ENCODE measurements at places on chromosomes 12 and 14. TPM values are rescaled to one million over a fixed set of nuclear protein-coding genes. Genes with fewer than 3 reads are reported as not detected.

GRCh38 chr14:80164991-80165721, 46.1 kb downstream of the DIO2 start:
- DNase-seq, result peak; percentile 73

Gene CLEC2A
- polyA plus RNA-seq, result not detected

DNA sequence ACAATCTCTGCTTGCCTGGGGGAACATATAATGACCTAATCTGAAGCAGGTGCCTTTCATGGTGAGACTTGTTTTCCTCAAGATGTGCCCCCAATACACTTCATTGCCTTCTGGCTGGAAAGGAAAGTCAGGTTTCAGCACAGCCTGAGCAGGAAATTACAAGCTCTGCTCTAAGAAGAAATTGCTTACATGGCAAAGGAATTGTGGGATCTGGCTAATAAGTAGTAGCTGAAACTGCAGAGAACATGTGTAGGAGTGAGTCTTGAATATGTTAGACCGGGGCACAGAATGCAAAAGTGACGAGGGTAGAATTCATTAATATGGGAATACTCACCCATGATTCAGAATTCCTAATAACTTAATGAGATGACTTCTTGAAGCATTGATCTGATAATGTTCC, 6.3 kb upstream of the CFAP54 start:
- peak; percentile 53 for DNase-seq

GRCh38 chr12:79933532-79934264, 1.2 kb downstream of the PPP1R12A start:
- DNase-seq, result peak; percentile 22

Gene BEGAIN
- polyA plus RNA-seq, result 0.45 TPM

DNA sequence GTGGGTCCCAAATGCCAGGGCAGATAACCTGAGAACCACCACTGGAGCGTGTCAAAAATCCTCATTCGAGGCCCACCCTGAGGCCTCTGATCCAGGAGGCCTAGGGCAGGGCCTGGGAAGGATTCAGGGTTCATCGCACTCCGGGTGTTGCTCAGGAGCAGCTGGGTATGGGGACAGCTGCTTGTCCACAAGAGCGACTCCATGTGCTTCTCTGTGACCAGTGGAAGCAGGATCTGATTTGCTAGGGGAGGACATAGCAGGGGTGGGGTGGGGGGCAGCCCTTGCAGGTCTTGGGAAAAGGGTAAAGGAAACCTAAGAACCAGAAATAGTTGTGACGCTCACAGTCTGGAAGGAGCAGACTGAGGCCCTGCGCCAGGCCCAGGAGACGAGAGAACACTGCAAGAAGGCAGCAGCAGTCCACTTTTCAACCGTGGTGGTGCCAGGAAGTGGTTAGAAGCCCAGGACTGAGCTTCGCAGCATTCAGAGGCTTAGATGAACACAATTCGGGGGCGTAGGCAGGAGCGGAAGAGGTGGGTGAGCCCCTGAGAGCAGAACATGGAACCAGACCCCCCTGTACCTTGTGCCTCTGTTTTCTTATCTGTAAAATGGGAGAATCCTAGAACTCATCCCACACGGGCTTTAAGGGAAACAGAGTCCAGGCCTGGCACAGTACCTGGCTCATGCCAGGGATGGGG, 33.7 kb downstream of the ITPK1 start:
- no peak for DNase-seq

Gene TMEM132D
- not detected for polyA plus RNA-seq

GRCh38 chr14:105938055-105938863, 411.9 kb downstream of the TMEM121 start:
- no peak for DNase-seq

GRCh38 chr12:80778005-80778541, 61.4 kb downstream of the MYF5 start:
- DNase-seq, result peak; percentile 90

DNA sequence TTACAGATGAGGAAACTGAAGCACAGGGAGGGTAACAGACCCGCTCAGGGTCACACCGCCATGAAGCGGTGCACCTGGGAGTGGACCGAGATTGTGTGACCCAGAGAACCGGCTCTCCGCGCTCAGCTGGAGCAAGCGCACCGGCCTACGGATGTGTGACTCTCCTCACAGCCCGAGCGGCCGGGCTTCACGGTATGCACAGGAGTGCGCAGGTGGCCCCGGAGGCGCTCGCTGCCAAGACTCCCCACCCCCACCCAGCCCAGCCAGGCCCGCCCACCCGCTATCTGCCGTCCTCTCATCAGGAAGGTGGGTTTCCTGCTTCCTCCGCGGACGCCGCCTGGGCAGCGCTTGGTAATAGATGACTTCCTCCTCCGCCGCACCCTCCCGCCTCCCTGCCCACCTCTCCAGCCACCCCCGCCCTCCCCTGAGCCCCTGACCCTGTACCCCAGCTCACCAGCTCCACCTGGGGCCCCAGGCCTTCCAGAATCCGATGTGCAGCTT, 110.7 kb downstream of the NCOR2 start:
- no peak for DNase-seq

Gene NAV3
- polyA plus RNA-seq, result 3.8 TPM

Gene AMDHD1
- 0.12 TPM for polyA plus RNA-seq

Gene REM2
- polyA plus RNA-seq, result 0.18 TPM

GRCh38 chr12:130646716-130647370, 69.3 kb downstream of the RIMBP2 start:
- DNase-seq, result no peak

DNA sequence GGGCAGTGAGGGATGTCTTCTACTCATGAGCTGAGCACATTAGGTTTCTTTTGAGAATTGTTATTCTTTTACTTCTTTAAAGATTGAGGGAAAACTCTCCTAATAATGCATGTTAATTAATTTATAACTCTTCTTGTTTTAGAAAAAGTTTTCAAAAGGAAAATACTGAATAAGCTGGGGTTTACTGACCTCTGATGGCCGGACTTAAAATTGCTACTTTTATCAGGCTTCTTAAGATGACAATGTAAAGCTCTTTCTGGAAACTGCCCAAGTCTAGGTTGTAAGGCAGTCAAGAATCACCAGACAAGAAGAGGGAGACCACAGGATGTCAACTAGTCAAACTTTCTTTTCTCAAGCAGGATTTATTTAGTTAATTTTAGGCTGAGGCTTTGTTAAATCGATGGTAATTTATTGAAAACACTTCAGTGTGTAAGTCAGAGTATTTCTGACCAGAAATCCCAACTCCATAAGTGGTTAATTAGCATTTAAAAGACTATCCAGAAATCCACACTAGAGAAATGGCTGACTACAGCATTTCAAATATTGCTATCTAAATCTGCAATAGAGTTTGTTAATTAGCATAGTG, 82.1 kb downstream of the AVPR1A start:
- DNase-seq, result no peak

- DNase-seq, result no peak
Measured at GRCh38 chr12:57844709-57845477, 1.6 kb downstream of the CTDSP2 start.

- no peak for DNase-seq
Measured at GRCh38 chr12:120363274-120363855, 5.6 kb downstream of the MSI1 start.

- DNase-seq, result peak; percentile 84
Measured at GRCh38 chr12:94677778-94678177, 27.4 kb upstream of the TMCC3 start.

DNA sequence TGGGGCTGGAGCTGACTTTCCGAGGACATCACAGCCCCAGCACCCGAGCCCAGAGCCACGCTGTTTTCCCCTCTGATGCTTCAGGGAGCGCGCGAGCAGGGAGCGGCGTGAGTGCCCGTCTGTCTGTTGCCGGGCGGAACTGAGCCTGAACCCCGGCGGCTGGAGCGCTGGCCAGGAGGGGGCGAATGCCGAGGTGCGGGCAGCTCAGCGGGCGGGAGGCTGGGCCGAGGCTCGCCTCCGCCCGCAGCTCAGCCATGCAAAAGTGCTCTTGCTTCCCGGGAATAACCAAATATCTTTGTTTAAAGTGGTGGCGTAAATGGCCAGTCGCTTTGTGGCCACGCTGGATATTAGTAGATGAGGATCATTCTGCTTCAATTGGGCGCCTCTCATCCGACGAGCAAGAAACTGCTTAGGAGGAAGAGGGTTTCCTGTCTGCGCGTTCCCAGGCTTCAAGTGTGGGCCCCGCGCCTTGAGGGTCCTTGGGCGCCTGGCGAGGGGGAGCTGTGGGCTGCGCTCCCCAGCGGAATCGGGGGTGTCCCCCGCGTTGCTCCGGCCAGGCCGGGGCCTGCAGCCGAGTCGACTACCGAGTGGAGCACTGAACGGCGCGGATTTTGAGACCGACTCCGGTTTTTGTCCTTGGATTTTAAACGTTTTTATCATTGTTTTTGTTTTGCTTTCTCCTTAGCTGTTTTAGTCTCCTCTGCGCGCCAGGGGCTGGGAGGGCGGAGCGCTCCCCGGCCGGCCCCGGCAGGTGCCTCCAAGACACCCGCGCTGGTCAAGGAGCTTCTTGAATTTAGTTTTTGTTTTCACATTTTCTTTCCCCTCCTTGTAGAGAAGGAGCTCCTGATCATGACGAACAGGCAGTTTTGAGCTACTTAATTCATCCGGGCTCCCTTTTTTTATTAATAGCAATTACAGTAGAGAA, 831 bp upstream of the NKX2-1 start:
- no peak for DNase-seq

- no peak for DNase-seq
Measured at GRCh38 chr14:73025544-73025943, 1.4 kb downstream of the ZFYVE1 start.

- DNase-seq, result no peak
Measured at GRCh38 chr12:87801860-87802720, 227.1 kb downstream of the C12orf50 start.

DNA sequence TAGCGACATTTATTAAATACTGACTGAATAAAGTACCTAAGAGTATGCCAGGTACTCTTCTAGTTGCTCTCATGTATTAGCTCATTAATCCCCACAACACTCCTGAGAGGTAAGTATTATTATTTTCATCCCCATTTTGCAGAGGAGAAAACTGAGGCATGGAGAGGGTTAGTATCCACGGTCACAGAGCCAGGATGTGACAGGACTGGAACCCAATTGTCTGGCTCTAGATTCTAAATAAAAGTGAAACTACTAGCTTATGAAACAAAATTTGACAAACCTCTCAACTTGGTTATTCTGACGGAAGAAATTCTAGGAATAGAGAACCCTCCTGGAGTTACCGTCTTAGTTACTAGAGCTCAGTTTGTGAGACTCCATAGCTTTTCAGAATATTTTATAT, 112.2 kb downstream of the CHST11 start:
- DNase-seq, result no peak

Gene SLC39A2
- 0.10 TPM for polyA plus RNA-seq

DNA sequence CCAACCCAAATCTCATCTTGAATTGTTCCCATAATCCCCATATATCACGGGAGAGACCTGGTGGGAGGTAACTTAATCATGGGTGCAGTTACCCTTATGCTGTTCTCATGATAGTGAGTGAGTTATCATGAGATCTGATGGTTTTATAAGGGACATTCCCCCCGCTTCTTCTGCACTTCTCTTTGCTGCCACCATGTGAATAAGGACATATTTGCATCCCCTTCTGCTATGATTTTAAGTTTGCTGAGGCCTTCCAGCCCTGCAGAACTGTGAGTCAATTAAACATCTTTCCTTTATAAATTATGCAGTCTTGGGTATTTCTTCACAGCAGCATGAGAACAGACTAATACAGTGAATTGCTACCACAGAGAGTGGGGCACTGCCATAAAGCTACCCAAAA, 179.1 kb downstream of the LRIG3 start:
- no peak for DNase-seq

DNA sequence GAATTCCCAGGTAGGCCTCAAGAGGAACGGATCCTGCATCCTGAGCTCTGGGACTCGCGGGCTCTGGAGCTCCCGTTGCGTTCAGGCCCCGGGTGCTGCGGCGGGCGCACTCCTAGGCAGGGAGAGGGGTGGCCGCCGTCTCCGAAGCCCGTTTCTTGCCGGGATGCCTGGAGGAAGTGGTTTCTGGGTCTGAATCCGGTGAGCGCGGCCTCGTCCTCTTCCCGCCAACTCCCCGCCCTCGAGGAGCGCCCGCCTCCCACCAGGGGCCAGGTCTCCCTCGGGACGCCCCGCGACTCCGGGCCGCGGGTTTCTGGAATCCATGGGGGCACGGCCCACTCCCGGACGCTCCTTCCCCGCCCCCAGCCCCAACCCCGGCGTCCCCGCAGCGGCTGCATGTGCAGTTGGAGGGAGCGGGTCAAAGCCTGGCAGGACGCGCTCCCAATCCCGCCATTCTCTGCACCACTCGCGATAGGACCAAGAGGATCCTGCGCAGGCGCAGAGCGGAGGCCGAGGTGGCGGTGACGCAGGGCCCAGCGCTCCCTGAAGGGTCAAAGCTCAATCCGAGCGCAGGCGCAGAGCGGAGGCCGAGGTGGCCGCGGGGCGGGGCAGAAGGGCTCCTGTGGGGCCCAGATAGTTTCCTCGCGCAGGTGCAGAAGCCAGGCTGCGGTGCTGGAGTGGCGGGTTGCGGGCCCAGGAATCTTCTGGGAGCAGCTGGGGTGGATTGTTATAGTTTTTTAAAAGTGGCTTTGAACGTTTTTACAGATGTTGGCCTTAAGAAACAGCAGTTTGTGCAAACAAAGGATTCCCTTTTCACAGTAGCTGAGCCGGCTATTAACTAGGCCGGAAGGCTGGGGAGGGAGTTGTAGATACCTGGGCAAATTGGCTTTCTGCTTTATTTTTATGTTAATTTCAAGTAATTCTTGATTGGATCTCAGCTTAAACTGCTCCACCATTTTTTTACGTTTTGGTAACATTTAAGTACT, 796.4 kb downstream of the AACS start:
- DNase-seq, result no peak

Gene CDK2
- 39.4 TPM for polyA plus RNA-seq

- peak; percentile 64 for DNase-seq
Measured at GRCh38 chr14:64303471-64303917, 9.3 kb upstream of the ESR2 start.

Gene DAO
- polyA plus RNA-seq, result not detected

DNA sequence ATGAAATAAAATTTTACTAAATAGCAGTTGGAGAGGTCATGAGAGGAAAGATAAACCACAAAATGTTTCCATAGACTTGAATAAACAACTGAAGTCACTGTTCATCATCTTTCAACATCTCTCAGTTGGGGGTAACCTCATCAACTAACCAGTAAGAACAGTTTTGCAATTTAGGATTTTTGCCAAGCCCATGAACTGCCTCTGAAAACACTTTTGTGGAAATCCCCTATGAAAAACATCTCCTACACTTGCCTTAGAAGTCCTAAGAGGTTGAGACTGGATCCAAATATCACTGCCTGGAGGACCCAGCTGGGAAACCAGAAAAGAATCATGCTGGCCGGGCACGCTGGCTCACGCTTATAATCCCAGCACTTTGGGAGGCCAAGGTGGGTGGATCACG, 273.1 kb downstream of the C12orf50 start:
- DNase-seq, result peak; percentile 7

Gene KCNC2
- polyA plus RNA-seq, result not detected

- DNase-seq, result no peak
Measured at GRCh38 chr12:122421187-122421820, 1.2 kb downstream of the CLIP1 start.

DNA sequence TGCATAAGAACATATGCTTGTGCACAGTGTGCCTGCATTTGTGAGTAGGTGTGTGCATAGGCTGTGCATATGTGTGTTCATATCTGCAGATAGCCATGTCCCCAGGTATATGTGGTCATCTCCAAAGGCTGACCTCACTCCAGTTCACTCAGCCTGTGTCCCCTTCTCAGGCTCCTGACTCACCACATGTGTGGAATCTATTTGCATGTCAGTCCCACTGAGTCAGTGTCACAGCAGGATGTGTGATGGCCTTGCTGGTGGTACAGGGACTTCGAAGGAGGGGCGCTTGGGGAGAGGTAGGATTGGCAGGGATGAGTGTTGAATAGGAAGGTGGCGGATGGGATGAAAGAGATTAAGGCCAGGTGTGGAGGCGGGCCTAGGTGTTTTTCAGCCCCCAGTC, 35.5 kb downstream of the KRT80 start:
- no peak for DNase-seq
